Activated T-helper 17 cell treated with anti-CD3 and anti-CD28 coated beads, Interleukin-2, amount 50 U/mL, for 72 hours (primary cell): ENCODE measurements at places on chromosomes 3 and 15. TPM values are rescaled to one million over a fixed set of nuclear protein-coding genes. Genes with fewer than 3 reads are reported as not detected.

SNRPA1 gene
- total RNA-seq = 174 TPM

A4GNT gene
- total RNA-seq = not detected

RBP2 gene
- total RNA-seq = not detected

COL8A1 gene
- total RNA-seq = 0.09 TPM

SH2D7 gene
- total RNA-seq = not detected

NMNAT3 gene
- total RNA-seq = 2.9 TPM

AGBL1 gene
- 0.19 TPM for total RNA-seq

SH3GL3 gene
- not detected for total RNA-seq

XIRP1 gene
- 17.2 TPM for total RNA-seq

HRG gene
- total RNA-seq = not detected

DNA sequence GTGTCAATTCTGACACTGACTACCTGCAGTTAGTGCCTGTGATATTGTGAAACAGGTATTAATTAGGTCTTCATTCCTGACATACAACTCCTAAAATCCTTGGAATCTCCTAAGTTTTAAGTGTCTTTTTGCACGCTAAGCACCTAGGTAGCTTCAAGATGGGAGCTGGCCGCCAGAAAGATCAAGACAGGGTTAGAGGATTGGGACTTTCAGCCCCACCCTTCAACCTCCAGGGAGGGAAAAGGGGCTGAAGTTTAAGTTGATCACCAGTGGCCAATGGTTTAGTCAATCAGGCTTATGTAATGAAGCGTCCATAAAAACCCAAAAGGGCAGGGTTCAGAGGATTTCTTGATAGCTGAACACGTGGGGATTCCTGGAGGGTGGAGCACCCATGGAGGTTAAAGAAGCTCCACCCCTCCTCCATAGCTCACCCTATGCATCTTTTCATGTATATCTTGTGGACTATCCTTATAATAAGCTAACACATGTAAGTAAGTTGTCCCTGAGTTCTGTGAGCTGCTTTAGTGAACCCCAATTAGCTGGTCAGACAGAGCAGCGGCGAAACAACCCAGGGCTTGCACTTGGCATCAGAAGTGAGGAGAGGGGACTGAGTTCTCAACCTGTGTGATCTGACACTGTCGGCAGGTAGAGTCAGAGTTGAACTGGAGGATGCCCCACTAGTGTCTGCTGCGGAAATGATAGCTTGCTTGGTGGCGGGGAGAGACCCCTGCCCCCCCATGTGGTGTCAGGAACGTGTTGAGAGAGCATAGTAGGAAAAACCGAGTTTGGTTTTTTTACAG lies 12.8 kb upstream of the SRP14 start:
- ATAC-seq = no peak

DNA sequence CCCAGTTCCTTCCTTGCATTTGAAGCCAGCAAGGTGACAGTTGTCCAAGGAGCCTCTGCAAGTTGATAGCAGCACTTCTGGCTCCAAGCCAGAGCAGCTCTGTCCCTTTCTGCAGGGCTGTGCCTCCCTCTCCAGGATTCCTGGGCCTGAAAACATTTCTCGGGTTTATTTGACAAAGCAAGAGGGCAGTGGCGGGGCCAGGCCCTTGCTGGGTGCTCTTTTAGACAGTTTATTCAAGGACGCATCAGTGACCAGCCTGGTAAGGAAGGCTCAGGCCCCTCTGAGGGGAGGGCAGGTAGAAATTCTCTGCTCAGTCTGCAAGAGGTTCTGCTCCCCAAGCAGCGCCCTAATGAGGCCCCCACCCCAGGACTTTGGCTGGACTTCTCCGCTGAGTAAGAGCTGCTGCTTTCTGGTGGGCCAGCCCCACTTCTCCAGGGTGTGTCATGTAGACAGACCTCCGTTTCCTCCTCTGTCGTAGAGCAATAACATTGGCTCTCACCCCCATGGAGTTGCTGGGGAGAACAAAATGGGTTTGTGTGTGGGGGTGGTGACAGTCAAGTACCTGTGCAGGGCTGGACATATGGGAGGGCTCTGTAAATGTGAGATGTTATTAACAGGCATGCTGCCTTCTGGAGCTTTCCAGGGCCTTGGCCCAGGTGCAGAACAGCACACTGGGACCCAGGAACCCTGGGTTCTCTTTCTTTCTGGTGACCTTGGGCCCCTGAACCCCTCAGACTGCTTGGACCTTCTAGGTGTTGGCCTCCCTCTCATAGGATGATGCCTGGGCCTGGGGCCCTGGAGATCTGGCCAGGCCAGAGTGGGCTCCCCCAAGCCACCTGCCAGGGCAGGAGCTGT lies 146.2 kb upstream of the TLE3 start:
- ATAC-seq = no peak

- no peak for ATAC-seq
These were observed 57.5 kb upstream of the SIN3A start for GRCh38 chr15:75508840-75509532.

DNA sequence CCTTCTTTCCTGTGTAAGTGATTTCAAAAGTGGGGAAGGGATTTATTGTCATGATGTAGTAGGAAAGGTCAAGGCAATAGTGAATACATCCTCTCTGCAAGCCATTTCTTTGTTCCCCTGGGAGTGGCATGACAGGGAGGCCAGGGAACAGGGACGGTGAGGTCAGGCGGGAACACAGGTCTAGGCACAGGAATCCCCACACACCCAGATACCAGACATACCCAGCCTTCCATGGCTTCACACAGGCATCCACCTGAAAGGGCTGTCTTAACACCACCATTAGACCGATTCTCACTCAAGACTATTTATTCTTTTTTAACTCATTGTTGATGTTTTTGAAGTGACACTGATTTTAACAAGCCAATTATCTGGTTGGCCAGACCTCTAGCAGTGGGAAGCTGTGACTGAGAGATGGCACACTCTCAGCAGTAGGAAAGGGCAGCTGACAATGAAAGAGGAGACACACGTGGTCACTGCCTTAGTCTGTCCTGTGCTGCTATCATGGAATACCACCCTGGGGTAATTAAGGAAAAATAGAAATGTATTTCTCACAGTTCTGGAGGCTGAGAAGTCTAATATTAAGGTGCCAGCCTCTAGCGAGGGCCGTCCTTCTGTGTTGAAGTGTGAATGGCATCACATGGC lies 74.6 kb upstream of the MYZAP start:
- ATAC-seq = no peak

DNA sequence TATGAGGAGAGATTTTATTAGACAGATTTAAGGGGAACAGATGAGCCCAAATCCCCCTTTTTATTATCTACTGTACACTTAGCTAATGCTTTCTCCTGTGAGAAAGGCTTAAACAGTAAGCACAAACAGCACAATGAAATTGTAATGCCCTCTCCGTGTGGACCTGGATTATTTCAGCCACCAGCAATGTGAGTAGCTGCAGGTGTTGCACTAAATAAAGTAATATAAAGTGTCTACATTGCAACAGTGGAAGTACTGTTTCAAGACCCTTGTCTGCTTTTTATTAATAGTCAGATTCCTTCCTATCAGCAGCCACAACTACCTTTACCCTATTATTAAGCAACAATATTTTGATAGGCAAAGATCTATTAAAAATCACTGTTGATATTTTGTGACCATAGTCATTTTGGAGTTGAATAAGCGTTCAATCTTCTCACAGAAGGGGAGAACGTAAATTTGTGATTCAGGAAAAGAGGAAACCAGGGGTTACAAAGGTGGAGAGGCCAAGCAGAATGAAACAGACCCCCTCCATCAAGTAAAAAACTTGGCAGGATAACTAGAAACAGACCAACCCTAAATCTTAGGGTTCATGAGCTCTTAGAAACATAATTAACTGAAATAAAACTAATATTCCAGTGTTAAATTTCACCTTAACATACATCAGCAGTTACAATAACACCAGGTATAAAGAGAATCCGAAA lies 422.6 kb downstream of the MECOM start:
- ATAC-seq = no peak

DNA sequence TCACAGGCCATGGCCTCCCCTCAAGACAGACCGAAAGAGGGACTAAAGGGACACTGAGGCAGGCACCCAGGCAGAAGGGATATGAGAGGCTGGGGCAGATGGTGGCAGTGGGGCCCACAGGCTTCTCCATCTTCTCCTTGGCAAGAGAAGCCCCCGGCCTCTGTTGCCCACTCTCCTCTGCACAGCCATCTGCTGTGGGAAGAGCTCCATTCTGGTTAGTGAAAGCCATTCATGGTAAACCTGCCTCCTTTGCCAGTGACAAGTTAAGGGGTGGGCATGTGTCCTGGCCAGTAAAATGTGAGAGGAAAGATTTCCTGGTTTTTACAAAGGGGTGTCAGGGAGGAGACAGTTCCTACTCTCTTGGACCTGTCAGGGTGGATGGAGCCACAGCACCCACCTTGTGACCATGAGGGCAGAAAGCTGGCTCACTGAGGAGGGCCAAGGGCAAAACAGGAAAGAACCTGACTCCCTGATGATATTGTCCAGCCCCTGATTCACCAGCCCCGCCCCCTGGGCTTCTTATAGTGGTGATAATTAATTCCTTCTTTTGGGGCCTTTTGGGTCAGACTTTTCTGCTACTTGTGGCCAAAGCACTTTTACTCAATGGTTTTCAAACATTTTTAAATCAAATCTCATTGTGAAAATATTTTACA lies 130.4 kb upstream of the SMAD3 start:
- ATAC-seq = no peak

DNA sequence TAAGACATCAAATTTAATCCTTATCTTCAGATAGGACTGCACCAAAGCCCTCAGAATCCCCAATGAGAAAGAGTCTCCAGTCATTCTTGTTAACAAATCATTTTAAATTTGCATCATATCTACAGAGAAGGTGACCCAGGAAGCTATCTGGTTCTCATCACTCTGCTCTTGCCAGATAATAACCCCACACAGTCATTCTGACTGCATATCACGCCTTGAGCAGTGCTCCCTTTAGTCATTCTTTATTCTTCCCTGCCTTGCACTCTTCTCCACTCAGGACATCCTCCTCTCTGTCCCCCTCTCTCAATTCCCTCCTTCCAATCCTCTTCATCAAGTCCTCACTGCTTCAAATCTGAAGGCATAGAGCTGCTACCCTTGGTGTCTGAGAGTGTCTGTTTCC lies 83.7 kb upstream of the COL6A6 start:
- ATAC-seq = no peak

DNA sequence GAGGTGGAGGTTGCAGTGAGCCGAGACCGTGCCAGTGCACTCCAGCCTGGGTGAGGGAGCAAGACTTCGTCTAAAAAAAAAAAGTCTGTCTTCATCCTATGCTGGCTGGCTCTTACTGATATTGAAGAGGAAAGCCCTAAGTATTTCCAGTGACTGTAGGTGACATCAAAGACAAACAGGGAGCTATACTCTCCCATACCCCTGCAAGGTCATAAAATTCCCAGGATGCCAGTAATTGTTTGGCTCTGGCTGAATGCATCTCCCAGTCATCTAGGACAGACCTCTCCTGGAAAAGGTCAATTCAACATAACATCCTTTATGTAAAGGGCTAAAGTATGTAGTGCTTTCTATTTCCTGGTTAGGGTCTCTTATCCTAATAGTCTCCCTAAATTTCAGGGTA lies 8.0 kb downstream of the ZBBX start:
- ATAC-seq = no peak

DNA sequence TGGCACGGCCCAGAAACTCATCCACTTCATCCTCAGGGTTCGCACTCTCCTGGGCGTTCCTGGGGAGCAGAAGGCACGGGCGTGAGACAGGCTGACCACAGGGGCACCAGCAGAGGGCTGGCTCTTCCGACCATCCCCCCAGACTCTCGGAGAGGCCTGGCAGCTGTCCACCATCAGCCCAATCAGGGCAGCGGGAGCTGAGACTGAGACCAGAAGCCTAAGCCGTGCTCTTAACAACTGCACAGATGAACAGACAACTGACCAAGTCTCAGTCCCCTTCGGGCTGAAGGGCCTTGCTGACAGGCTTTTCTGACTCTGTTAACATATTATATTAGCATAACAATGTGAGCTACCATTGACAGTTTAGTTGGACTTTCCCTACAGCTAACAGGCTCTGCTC lies 118.0 kb downstream of the SEC22A start:
- ATAC-seq = no peak

- ATAC-seq = no peak
These were observed 656.0 kb upstream of the GRM7 start for GRCh38 chr3:6204891-6205290.

GRCh38 chr3:42773409-42773751 lies 327 bp upstream of the CCDC13 start:
- no peak for ATAC-seq

- peak; percentile 17 for ATAC-seq
These were observed 62.3 kb upstream of the GATA2 start for GRCh38 chr3:128555098-128555825.

DNA sequence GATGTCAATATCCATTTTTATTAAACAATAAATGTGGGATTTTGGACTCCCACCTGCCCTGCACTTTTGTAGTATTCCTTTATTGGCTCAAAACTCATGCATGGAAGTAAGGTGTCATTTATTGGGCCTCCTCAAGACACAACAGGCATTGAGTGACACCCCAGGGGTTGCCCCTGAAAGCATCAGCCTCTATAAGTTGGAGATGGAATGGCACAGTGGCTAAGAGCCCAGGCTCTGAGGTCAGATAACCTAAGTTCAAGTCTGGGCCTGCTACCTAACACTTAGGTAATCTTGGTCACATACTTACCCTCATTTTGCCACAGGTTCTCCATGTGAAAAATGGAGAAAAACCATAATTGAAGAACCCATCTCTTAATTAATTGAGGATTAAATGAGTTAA lies 4.6 kb downstream of the CAPN3 start:
- ATAC-seq = no peak

DNA sequence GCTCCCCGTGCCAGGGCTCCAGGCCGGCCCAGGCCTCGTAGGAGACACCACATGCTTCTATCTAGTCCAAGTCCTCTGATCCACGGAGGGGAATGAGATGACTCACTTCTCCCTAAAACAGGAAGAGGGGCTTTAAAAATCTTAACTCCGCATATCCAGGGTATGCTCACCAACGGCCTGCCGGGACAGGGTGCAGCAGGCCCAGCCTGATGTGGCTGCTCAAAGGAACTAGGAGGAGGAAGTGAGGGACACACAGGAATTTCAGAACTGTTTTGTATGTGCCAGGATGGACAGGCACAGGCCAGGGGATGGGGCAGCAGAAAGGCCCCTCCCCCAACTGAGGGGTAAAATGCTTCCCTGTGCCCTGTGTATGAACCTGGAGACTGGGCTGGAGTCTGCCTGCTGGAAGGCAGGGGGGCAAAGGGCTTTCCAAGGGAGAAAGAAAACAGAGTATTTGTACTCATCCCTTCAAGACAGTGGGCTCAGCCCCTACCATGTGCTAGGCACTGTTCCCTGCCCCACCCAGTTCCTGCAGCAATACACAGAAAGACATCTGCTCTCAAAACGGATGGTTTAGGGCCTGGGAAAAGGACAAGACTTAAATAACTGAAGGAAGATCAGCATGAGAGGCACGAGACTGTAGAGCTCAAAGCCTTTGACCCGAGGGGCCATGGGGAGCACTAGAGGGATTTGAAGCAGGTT lies 22.1 kb downstream of the CHDH start:
- ATAC-seq = no peak
